ENCODE measurements at places on chromosomes 5 and 9. TPM values are rescaled to one million over a fixed set of nuclear protein-coding genes. Genes with fewer than 3 reads are reported as not detected.

SLC6A19 gene
- polyA plus RNA-seq, result not detected

CCNO gene
- polyA plus RNA-seq, result 0.39 TPM

GRCh38 chr5:164373876-164374275 is 868.5 kb downstream of the MAT2B start:
- peak; percentile 12 for DNase-seq

- no peak for DNase-seq
These were observed 37.3 kb downstream of the MACIR start for GRCh38 chr5:103295871-103296270.

GRCh38 chr5:133868946-133869518 is 99.4 kb downstream of the C5orf15 start:
- peak; percentile 78 for DNase-seq

DNA sequence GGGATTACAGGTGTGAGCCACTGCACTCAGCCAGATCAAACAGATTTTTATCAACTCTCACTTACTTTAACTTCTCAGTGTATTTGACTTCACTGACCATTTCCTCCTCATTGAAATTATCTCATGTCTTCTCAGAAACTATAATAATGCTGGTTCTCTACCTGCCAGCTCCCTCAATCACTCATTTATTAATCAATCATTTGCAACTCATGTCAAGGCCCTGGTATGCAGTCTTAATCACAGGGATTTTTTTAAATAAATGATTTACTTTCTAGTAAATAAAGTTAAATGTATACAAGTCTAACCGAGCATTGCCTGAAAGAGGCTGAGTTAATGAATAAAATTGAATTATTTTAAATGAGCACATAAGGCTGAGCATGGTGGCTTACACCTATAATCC is 63.3 kb downstream of the PLPP1 start:
- DNase-seq, result no peak

GRCh38 chr5:168048486-168048885 is 243.0 kb upstream of the WWC1 start:
- DNase-seq, result no peak

DNA sequence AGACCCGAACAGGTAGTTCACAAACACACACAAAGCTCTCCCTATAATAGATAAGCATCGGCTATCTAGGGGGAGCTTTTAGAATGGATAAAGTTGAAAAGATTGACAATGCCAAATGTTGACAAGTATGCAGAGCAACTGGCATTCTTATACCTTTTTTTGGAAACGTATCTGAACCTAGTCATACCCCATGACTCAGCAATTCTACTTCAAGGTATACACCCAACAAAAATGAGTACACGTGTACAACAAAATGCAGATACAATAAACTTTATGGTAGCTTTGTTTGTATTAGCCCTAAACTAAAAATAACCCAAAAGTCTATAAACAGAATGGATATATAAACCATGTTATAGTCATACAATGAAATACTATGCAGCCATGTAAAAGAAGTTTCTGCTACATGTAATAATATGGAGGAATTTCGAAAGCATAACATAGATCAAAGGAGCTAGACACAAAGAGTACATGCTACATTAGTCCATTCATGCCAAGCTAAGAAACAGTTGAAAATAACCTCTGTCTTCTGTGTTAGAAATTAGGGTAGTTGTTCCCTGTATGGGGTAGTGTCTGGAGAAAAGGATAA is 718.5 kb upstream of the ZNF608 start:
- DNase-seq, result no peak

DNA sequence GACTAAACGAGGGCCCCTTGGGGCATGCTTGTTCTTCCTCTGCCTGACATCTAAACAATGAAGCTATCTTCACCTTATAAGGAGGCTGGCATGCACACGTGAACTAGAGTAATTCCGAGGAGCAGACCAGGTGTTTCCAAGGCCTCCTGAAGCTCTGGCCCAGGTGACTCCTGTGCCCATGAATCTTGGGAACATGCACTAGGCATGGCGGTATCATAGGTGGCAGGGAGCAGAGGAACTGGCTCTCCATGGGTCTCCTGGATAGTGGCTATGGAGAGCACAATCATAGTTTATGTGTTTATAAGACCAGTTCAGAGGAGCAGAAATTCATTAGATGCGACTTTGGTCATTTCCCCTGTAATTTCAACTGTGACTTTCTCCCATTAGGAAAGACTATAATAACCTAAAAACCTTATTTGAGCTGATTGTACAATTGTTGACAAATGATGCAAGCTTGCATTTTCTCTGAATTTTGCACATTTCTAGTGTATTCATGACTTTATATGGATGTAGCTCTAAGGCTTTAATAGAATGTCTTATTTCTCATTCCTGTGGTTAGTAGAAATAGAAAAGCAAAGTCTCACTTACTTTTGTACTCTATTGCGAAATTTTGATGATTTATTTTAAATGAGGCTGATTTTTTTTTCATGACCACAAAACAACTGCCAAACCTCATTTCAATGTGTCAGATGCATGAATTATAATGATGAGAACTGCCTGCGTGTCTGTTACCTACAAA is 135.3 kb upstream of the RPS23 start:
- no peak for DNase-seq

DNA sequence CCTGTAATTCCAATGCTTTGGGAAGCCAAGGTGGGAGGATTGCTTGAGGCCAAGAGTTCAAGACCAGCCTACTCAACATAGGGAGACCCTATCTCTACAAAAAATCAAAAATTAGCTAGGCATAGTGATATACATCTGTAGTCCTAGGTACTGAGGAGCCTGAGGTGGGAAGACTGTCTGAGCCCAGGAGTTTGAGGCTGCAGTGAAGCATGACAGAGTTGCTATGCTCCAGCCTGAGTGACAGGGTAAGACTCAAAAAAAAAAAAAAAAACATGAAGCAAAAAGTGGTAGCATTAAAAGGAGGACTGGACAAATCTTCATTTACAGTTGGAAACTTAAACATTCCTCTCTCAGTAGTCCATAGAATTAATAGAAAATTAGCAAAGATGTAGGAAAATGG is 9.8 kb downstream of the CCNG1 start:
- DNase-seq, result no peak

Data from hindlimb muscle (tissue), 1 donor.